NCI-H1436 treated with DMSO at 0.1 percent for 48 hours (cell line): ENCODE measurements at places on chromosomes 13 and 19.

DNA sequence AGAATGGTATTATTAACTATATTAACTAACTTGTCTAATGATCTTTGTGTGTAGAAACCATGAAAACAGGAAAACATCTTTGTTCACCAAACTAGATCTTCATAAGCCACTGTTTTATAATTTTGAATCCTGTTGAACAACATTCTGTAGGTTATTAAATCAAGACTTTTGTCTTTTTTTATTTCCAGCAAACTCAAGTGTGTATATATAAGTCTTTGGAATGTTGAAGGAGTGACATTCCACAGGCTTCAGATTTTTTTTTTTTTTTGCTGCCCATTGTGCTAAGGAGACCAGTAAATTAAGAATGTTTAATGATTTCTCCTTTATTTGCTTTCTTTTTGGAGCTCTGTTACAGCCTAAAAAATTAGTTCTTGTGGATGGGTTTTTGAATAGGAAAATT is 89.6 kb downstream of the LMO7 start:
- DNase-seq, result no peak

DNA sequence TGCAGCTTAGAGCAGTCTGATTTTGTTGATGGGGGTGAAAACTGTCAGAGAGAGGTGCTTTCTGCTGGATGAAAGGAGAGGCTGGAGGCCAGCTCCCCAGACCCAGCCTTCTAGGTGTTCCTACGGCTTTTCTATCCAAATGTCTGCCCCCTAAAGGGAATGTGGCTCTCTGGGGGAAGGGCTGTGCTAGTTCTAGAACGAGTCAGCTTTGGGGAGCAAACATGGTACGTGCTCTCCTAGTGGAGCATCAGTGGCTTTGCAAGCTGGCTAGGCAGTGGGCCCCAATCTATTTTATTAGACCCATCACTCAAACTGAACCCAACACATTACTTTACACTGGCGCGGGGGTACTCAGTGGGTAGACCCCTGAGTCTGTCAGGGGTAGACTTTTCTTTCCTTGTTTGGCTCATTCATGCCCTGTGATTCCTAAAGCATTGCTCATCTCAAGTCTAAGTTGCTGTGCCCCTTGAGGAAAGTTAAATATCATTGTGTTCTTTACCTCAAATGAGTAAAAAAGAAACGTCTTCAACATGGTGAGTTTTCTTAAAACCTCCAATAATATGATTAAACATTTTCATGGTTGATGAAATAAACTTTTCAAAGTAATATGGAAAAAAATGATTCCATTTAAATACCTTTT is 254.9 kb downstream of the DLEU7 start:
- no peak for DNase-seq

GRCh38 chr19:485077-485476 is 11.2 kb upstream of the MADCAM1 start:
- DNase-seq, result no peak

- DNase-seq, result no peak
These were observed 637.1 kb downstream of the UQCRFS1 start for GRCh38 chr19:28575816-28576215.

DNA sequence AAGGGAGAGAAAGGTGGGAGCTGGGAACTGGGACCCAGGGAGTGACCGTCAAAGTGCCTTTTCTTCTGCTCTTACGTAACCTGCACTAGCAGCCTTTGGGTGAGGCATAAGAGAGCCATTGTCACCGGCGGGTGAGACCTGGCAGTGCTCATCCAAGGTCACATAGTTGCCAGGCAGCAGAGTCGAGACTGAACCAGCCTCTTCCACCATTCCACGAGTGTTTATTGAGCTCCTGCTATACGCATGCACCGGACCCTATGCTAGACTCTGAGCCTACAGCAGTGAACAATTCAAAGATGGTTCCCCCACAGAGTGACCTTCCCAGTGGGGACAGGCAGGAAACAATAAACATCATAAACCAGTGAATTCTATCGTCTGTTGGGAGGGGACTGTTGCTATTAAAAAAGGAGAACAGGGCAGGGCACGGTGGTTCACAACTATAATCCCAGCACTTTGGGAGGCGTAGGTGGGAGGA is 18.6 kb upstream of the STRN4 start:
- DNase-seq, result no peak

DNA sequence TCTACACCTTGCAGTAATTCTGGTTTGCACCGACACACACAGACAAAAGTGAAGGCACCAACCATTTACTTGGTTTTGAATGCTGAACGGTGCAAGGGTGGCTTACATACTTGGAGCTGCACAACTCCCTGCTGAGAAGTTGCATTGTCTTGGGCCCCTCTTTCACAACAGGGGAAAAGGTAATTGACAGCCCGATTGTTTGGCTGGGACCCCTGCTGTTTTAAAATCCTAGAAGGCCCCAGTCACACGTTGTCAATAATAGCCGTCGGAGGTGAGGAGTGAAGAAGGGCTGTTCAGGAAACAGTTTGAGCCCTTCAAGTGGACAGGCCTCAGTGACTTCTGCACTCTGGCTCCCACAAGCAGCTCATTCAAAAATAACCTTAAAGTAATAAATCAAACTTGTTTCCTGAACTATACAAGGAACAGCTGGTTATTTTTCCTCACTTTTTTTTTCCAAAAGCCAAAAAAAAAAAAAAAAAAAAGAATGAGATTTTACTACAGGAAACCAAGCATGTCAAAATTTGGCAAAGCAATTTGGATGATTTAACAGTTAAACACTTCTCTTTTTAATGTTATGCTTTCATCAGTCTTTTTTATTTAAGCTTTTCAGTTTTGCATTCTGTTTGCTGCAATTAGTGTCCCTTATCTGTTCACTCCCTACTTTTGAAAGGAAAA is 19.0 kb upstream of the SPRY2 start:
- no peak for DNase-seq

DNA sequence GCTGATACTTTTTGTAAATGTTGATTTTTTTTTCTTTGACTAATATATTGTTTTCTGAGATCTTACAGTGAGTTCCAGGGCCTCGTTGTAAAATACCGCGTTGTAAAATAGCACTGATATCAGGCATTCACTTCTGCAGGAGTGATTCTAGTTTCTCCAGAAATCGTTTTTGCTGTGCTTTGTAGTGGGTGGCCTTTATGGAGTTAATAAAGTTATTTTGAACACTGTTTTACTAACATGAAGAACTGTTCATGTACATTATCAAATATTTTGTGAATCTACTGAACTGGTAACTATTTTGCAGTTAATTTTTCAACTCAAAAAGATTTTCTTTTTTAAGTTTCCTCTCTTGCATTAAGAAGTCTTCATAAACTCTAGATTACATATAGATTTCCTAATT is 985 bp upstream of the ZNF266 start:
- no peak for DNase-seq

- DNase-seq, result no peak
These were observed 103.2 kb downstream of the ZNF429 start for GRCh38 chr19:21608571-21608970.

DNA sequence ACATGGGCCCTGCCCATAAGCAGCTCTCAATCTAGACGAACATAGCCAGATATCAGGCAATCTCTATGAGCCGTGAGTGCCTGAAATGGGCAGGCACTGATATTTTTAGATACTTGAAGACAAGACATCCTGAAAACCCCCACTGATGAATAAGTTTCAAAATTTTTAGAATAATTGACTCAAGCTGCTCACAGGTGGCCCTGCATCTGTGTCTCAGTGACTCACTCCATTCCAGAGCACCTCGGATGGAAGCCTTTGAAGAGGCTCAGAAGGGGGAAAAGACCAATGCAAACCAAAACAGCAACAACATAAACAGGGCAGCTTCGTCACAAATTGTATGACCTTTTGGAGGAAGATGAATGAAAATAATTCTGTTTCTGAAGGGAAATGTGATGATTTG is 42.8 kb upstream of the SLC46A3 start:
- DNase-seq, result no peak

GRCh38 chr13:98629055-98629454 is 52.1 kb upstream of the STK24 start:
- no peak for DNase-seq

DNA sequence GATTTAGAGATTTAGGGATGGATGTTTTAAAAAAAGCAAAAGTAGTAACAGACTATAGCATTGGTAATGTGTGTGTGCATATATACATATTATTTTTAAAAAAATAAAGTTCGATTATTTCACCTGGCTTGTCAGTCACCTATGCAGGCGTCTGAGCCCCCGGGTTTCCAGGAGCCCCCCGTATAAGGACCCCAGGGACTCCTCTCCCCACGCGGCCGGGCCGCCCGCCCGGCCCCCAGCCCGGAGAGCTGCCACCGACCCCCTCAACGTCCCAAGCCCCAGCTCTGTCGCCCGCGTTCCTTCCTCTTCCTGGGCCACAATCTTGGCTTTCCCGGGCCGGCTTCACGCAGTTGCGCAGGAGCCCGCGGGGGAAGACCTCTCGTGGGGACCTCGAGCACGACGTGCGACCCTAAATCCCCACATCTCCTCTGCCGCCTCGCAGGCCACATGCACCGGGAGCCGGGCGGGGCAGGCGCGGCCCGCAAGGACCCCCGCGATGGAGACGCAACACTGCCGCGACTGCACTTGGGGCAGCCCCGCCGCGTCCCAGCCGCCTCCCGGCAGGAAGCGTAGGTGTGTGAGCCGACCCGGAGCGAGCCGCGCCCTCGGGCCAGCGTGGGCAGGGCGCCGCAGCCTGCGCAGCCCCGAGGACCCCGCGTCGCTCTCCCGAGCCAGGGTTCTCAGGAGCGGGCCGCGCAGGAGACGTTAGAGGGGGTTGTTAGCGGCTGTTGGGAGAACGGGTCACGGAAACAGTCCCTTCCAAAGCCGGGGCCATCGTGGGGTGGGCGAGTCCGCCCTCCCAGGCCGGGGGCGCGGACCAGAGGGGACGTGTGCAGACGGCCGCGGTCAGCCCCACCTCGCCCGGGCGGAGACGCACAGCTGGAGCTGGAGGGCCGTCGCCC is 840 bp upstream of the CCNA1 start:
- no peak for DNase-seq
